NK-92 treated with Interleukin-12 subunit alpha and Interleukin-12 subunit beta, amount 100 ng/mL, for 24 hours (cell line): ENCODE measurements at places on chromosomes 4 and X.

DNA sequence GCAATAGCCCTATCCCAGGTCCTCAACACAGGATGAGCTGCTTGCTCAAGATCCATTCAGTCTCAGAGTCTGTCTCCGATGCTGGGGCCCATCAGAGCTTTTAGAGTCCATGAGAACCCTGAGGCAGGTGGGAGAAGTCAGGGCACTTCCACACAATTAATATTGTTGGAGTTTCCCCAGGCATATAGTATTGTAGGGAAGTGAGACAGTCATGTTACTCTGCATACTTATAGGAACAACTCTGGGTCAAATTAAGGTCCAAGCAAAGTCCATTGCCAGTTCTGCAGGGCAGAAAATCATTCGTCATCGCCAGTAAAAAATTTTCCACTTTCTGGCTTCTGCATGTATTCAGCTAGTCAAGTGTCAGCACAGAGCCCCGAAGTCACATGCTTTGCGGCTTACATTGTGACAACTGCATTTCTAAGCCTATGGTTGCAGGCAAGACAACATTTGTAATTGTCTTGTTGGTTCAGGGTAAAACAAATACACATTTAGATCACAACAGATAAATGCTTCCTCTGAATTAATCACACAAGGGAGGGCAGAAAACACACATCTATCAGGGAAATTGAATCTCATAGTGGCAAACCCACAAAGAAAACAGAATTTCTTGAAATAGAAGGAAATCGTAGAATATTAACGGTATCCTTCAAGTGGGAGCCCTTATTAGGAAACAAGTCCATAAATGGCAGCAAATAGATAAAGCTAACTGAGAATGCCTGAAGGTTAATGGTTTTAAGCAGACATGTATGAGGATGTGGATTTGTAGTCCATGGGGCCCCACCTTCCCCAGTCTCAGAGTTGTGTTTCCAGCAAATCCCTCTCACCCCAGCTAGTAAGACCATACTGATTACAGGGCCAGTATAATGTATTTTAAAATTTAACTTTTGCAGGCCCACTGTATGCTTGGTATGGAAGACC lies 412.1 kb upstream of the RASGEF1B start:
- DNase-seq = no peak

DNA sequence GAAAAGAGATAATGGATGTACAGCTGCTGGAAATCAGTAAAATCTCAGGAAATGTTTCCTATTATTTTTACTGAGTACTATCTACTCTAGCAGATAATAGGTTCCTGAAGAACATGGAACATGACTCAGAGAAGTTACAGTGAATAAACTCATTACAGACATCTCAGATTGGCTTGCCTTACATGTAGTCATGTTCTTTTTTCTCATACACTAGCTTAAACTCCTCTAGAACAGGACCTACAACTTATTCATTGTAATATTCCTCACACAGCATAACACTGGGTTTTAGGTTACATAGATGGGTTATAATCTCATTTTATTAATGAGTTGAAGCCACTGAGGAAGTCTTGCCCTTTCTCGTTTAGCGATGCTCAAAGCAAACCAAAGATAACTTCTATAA lies 86.9 kb upstream of the BMP2K start:
- no peak for DNase-seq

DNA sequence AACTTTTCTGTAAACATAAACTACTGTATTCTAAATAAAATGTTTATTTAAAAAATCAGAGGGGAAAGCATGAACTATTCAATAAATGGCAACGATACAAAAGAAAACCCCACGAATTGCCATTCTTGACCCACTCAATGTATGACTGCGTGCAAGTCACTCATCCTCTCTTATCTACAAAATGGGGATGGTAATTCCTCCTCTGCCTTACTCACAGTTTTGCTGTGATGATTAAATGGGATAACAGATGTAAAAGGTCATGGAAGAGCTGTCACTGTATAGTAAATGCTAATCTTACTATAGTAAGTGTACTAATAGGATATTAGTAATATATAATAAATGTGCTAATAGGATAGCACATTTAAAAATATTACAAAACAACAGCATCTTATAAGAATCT lies 173.4 kb downstream of the SCFD2 start:
- DNase-seq = no peak

GRCh38 chr4:128686810-128687209 lies 122.7 kb upstream of the JADE1 start:
- DNase-seq = no peak

DNA sequence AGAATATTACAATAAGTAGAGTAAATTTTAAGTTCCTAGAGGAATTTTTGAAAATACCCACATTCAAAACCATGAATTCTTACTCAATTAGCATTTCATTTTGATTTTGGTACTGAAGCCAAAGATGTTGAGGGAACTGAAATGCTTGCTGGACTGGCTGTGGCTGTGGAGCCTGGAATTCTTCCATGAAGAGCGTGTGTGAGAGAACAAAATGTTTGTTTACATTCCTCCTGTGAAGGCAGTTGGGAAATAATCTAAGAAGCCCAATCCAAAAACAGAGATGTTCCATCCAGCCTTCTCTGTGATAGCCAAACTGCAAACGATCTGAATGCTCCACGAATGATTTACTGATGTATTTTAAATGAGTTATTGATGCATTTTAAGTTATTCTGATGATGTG lies 3.8 kb upstream of the ADH1B start:
- DNase-seq = no peak

- no peak for DNase-seq
These were observed 64.5 kb downstream of the STX18 start for GRCh38 chr4:4477391-4477790.

GRCh38 chr4:67531379-67531962 lies 13.8 kb downstream of the CENPC start:
- no peak for DNase-seq

GRCh38 chr4:20474119-20474518 lies 222.4 kb downstream of the SLIT2 start:
- DNase-seq = no peak

GRCh38 chr4:25171201-25171865 lies 11.1 kb upstream of the SEPSECS start:
- no peak for DNase-seq

- no peak for DNase-seq
These were observed 234.3 kb downstream of the SCFD2 start for GRCh38 chr4:53131562-53131925.

DNA sequence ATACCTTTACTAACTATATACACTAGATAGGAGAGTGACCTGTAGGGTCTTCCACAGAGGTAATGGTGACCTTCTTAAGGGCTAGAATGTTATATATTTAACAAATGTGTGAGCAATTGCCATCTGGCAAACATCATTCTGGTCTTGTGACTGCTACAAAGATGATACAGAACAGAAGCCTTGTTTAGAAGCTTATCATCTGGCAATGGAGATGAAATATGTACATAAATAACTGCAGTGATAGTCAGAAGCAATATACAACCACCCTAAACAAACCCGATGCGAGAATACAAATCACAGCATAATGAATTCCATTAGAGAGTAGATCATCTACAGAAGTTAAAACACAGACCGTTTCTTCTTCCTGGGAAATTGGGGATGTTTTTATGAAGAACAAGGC lies 952.7 kb upstream of the SLIT2 start:
- DNase-seq = no peak

GRCh38 chrX:108018656-108019381 lies 26.0 kb upstream of the VSIG1 start:
- DNase-seq = no peak

DNA sequence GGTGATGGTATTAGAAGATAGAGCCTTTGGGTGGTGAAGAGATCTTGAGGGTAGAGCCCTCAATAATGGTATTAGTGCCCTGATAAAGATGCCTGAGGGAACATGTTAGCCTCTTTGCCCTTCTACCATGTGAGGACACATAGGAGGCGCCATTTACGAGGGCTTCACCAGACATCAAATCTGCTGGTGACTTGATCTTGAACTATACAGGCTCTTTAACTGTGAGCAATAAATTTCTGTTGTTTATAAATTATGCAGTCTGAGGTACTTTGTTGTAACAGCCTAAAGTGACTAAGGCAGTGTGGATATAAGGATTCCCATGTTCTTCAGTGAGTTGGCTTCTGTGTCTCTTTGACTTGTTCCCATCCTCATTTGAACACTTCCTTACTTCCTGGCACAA lies 11.8 kb downstream of the MOB1B start:
- DNase-seq = no peak

DNA sequence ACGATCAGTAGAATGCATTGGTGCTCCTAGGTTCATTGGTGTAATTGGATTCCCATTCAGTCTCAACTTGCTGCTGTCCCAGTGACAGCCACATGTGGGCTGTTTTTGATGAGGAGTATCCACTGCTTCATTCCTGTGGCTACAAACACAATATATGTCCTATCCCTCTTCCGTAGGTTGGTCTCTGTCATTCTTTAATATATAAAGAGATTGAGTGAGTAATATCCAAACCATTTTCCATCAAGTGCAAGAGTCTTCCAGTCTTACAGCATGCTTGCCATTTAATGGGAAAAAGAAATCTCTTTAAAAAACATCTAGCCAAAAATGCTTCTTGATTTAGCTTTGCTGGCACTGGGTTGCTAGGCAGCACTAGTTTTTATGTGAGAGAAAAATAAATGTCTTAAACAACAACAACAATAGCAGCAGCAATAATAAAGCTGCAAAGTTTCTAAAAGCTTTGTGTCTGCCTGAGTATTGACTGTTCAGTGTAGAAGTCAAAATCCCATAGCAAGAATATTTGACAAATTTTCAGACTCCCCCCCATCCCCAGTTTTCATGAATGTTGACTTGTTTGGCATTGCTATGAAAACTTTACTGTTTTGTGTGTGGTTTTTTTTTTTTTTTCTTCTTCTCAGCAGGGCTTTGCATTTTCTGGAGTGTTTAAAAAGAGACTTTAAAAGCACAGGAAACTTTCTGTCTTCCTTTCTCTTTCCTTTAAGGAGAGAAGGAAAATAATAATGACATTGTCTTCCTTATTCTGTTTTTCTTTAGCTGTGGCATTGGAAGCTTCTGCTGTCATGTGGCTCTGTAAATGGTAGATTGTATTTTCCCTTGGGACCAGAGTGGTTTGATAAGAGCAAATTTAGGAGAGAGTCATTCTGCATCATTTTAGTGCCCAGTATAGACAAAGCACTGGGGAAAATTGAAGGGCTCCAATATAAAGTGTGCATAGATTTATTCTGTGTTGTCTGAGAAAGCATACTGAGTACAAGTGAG lies 244.3 kb downstream of the ARHGAP10 start:
- no peak for DNase-seq

DNA sequence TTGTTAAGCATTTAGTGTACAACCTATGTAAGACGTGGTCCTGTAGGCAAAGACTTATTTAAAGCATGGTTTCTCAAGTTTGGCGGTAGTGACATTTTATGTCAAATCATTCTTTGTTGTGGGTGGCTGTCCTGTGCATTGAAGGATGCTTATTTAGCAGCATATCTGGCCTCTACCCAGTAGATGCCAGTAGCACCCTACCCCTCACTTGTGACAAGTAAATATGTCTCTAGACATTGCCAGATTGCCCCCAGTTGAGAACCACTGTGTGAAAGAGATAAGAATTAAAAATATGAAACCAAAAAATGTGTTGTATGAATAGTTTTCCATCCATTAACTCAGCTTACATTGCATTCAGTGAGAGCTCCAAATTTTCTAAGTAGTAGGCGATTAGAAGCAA lies 25.5 kb downstream of the MMAA start:
- DNase-seq = no peak

- no peak for DNase-seq
These were observed 2.9 kb downstream of the S100P start for GRCh38 chr4:6696611-6697010.

DNA sequence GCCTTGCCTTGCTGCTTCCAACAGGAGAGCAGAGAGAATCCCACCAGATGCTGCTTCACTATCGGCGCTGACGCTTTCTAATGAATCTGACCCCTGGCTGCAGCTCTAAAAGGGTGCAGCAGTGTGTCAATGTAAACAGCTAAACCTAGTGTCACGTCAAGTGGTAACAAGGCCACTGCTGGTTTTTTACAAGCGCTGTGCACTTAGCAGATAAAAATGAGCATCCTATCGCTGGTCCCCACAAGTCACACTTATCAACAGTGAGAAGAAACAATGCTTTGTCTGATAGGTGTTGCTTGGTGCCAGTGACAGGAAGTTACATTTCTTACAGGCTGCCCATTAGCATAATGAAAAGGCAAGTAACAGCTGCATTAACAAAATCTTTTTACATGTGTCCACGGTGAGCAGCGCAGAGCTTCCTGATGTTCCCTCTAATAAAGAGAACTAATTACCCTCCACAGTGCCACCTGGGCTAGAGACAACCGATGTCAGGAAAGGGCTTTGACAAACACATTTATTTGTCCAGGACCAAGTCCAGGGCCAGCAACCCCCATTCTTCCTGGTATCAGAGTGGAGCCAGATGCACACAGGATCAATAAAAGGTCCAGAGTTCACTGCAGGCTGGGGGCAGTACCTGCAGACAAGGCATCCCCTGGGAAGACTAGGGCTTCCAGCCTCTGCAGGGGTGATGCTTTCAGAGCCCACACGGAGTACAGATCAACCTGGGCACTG lies 176.0 kb downstream of the MGST2 start:
- DNase-seq = no peak

- DNase-seq = no peak
These were observed 69.5 kb downstream of the PLAC1 start for GRCh38 chrX:134588806-134589205.

DNA sequence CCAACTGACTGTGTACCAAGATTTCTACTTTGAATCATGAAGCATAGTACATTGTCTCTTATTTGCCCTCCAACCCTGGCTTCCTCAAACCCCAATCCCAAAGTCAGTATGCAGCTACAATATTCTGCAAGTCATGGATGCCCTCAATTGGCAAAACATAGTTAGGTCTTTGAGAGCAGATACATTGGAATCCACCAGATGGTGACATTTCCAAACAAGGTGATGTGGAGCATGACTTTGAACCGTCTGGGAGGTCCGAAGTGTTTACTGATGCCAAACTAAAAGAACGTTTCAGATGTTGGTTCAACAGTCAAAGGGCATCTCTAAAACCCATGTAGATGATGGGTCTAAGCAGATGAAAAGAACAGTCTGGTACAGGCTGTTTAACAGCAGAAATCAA lies 43.7 kb upstream of the FRMD7 start:
- DNase-seq = no peak

DNA sequence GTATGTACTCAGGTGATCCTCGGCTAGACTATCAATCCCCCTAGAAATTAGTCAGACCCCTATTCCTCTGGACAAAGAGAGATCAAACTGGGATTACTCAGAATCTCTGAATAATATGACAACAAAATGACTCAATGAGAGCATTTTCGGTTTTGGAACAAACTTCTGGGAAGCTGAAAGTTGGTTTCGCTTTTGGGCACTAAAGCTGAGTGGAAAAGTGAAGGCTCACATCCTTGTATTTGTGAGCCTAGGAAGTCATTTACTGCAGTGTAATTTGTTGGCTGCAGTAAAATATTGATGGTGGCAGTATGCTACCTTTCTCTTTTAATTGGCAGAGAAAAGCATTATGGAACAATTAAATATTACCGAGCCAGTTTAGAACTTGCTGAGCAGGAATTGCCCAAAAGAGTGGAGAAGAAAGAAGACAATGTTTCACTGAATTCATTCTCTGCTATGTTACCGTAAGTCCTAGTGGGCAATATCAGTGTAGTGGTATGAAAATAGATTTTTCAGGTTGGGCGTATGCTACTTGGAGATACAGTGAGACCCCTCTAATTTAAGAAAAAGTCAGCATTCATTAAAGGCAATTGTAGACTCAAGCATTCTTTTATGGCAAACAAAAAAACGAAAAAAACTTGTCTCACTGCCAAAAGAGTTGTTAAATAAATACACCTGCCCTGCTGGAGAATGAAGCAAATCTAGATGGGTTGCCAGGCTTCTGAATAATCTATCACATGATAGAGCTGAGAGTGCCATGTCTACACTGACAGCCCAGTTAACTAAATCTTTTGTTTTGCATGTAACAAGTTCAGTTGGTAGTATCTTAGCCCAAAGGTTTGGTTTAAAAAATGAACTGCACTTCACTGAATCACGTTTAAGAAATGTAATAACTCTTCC lies 69.6 kb downstream of the AGTR2 start:
- no peak for DNase-seq
